ENCODE measurements at places on chromosomes 3 and 15.

GRCh38 chr3:48585411-48585810, 9.7 kb downstream of the COL7A1 start:
- no peak for DNase-seq

- DNase-seq: no peak
Observed at GRCh38 chr3:123263941-123264340, 62.2 kb downstream of the SEC22A start.

- DNase-seq: no peak
Observed at GRCh38 chr3:141876891-141877621, 613 bp downstream of the ATP1B3 start.

- DNase-seq: no peak
Observed at GRCh38 chr3:71064956-71065763, 518.4 kb downstream of the FOXP1 start.

GRCh38 chr15:71202712-71203111, 87.4 kb downstream of the THSD4 start:
- no peak for DNase-seq

DNA sequence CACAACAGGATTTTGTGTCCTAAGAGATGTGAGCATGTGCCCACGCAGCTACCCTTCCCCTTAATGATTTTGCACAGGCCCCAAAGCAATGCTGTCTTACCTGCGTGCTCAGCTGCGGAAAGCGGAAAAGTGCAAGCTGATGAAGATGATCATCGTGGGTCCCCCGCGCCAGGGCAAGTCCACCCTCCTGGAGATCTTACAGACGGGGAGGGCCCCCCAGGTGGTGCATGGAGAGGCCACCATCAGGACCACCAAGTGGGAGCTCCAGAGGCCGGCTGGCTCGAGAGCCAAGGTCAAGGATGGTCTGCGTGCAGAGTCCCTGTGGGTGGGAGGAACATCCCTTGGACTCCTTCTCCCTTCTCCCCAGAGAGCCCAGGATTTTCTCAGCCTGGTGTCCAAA, 103.1 kb downstream of the LRRK1 start:
- DNase-seq: no peak

DNA sequence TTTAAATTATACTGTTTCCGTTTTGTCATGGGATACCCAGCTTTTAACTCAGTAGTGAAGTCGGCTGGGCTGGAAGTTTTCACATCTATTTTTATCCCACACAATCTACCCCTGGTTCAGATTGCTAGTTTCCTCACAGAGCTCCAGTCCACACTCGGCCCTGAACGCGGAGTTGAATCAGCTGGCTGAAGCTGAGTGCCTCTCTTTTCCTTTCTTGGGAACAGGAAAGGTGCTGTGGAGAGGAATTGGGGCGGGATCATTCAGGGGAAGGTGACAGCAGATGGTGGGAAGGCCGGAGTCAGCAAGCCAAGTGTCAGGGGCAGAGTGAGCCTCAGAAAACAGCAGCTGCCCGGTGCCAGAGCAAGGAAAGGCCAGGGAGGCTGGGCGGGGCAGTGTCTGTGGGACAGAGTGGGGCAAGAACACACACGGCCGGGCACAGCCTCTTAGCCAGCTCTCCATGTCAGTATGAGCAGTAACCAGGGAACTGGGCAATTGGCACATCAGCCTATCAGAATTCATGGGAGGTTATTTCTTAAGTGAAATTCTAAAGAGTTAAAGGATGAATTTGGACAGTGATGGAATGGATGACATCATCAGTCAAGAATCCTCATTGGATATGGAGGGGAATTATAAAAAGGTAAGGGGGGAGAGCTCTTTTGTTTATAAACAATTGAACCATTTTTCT, 135.7 kb upstream of the IL12A start:
- no peak for DNase-seq

GRCh38 chr3:186953011-186953487, 22.7 kb downstream of the ST6GAL1 start:
- DNase-seq: peak; percentile 81
